Cortex of kidney (tissue), 1 donor: ENCODE measurements at places on chromosomes 13 and 19.

DNA sequence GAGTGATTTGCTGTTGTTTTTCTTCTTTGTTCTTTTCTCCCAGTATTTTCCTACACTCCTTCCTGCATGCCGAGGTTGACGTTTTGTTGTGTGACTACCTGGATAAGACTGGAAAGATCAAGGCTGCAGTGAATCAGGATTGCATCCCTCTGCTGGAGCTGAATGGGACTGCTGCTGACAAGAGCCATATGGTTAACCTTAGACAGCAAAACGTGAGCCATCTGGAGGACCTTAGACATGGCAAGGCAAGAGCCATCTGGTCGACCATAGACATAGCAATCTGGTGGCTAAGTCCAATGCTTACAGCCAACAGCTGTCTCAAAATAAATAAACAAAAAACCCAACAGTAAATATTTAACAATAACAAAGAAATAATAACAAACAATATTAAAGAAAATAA is 42.6 kb upstream of the ZNF91 start:
- no peak for DNase-seq

- no peak for DNase-seq
Measured at GRCh38 chr19:42421591-42422031, 5.6 kb downstream of the LIPE start.

GRCh38 chr19:845707-846521 is 5.1 kb downstream of the PRTN3 start:
- DNase-seq = no peak

- no peak for DNase-seq
Measured at GRCh38 chr13:31372454-31372853, 172.7 kb downstream of the B3GLCT start.

GRCh38 chr19:58150328-58150921 is at the start of gene ZNF329:
Gene ZNF329, minus strand, starts transcription at chr19:58150789. Its CDS starts 21,286 bp downstream, at chr19:58129503.
- peak; percentile 18 for DNase-seq

- no peak for DNase-seq
Measured at GRCh38 chr13:29210676-29211075, 384.8 kb downstream of the SLC7A1 start.

DNA sequence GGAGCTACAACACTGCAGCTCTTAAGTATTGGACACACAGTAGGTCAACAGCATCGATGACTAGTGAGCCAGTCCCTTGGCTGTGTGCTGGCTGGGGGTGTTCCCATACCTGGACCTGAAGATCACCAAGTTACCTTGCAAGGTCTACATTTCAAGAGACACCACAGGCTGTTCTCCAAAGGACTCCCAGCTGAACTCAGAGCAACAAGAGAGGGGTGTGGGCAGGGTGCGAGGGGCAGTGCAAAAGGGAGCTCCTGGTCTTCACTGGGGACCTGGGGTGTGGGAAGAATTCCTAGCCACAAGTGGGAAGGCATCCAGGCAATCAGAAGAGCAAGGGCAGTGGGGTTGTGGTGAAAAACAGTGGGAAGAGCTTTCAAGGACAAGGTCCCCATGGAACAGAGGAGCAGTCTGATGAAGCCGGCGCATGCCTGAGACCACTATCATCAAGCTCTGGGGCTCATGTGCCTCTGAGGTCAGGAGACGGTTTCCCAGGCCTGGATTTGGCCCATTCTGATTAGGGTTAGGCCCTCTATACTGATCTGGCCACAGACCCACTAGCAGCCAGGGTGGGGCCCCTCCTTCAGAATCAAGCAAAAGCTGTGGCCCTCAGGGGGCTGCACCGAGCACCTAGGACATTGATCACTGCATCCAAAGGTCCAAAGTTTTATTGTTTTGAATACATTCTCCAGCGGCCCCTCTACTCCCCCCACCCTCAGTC is 4.7 kb upstream of the GSK3A start:
- no peak for DNase-seq

- DNase-seq = no peak
Measured at GRCh38 chr19:56321989-56322440, 7.4 kb upstream of the ZSCAN5A start.

GRCh38 chr19:40360020-40360707 is 11.7 kb downstream of the PLD3 start:
- DNase-seq = no peak

DNA sequence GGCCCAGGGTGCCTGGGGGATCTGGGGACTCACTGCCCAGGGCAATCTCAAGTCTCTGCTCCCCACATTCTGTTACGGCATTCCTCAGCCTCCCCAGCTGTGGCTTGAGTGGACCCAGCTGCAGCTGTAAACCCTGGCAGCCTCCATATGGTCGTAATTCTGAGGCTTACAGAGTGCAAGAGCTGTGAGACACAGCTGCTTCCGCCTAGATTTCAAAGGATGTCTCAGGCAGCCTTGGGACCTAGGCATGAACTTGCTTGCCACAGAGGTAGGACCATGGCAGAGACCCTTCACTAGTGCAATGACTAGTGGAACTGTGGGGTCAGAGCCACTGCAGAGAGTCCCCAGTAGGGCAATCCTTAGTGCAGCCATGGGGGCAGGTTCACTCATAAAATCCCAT is 297.5 kb downstream of the ENOX1 start:
- no peak for DNase-seq

GRCh38 chr13:79990048-79990447 is 350.9 kb downstream of the SPRY2 start:
- no peak for DNase-seq
